ENCODE measurements at places on chromosomes 16 and 17.

DNA sequence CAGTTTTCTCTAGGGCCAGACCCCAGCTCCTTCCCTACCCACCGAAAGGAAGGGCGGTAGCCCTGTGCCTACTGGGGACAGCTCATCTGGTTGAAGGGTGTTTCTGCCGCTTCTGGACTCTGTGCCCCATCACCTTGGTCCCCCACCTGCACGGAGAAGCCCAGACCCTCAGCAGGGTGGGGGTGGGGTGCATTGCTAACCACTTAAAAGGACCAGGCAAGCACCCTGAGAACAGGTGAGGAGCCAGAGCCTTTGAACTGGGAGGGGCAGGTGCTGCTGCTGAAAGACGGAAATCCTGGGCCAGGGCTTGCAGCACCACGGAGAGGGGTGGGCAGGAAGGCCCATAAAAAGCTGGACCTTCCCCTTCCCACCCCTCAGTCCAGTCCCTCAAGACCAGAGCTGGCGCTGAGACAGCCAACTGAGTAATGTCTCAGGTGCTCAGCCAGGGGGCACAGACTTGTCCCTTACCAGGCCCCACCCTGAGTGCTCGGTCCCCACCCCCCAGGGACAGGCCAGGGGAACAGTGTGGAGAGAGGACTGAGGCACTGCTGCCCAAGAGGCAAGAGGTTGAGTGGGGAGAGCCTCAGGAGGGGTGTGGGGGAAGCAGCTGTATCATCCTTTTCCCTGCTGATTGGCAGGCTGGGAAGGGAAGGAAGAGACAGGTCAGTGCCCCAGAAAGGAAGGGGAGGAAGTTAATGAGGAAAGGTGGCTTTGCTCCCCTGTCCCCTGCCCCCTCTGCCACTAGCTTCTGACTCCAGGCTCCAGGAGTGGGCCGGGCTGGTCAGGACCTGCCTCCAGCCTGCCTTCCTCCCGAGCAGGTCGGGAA is 10.9 kb upstream of the SP2 start:
- DNase-seq = peak; percentile 76

DNA sequence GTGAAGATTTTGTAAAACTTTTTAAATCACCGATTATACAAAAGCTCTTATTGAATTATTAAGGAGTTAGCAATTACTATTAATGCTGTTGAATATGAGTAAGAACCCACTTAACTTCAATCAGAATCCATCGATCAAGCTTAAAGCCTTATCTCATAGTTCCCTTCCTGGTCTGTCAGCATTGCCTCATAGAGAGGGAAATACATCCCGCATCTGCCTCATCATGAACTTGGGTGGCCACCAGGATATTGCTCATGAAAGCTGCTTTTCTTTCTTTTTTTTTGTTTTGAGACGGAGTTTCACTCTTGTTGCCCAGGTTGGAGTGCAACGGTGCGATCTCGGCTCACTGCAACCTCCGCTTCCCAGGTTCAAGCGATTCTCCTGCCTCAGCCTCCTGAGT is 66.7 kb downstream of the PIGL start:
- no peak for DNase-seq

DNA sequence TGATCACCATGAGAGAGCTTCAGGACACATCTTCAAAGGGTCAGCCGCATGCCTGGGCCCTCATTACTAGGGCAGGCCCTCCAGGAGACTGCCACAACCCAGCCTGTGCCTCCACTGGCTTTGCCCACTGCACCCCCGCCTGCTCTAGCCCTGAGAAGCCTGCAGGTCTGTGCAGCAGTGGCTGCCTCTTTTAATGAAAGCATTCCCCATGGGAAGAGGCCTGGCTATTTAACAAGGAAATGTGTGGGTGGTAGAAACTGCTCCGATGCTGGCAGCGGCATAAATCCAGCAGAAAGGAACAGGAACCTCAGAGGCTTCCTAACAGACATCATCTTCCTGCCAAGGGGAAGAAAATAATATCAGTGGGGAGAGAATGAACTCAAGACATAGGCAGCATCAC is 375 bp upstream of the KRT32 start:
- DNase-seq = no peak

- DNase-seq = no peak
Observed at GRCh38 chr16:1584926-1585484, 26.9 kb downstream of the IFT140 start.

DNA sequence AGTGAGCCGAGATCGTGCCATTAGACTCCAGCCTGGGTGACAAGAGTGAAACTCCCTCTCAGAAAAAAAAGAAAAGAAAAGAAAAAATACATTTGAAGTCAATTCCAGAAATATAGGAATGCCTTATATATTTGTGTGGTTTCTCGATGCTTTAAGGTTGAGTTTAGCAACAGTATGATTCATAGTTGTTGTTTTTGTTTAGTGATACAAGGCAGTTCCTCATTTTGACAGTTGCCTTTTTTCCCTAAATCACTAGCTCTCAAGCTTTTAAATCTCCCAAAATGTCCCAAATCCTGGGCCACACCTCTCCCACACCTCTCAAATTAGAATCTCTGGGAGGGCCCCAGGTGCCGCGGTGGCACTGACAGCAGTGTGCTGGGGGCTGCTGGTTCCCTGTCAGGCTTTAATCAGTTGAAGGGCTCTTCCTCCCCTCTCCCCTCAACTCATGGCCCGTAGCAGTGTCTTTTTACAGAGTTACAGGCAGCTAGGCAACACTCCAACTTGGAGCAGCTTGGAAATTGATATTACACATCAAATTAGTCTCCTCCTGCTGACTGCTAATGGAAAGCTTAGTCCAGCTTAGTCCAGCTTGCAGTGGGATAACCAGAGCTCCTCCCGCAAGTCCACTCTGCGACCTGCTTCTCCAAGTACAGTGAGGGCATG is 58.4 kb downstream of the EPN2 start:
- DNase-seq = no peak

GRCh38 chr17:82287868-82288801 is 14.6 kb upstream of the CSNK1D start:
- peak; percentile 92 for DNase-seq

Measured in PC-9 (cell line).